ENCODE measurements at places on chromosomes 12 and 14.

DNA sequence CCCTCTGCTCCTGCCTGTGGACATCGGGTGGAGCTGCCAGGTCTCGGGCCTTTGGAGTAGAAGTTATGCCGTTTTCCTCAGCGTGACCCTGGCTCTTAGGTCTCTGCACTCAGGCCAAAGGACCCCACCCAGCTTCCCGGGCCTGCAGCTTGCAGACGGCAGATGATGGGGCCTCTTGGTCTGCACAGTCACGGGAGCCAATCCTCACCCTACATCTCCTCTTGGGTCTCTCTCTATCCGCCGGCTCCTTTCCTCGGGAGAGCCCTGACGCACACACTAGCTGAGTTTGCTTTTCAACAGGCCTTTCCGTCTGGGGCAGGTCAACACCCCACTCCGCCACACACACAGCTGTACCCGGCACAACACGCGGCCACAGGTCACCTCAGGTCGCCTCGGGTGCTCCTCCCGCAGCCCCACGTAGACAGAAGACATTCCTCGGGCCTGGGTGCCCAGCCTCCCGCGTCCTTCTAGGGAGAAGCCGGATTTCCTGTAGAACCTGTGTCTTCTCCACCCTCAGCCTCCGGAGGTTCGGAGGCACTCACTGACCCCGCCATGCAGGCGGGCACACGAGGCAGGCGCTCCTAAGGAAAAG lies 9.9 kb downstream of the GALNT9 start:
- no peak for DNase-seq

- no peak for DNase-seq
Observed at GRCh38 chr12:45121224-45121623, 70.3 kb upstream of the DBX2 start.

GRCh38 chr14:32800320-32800719 lies 138.4 kb upstream of the NPAS3 start:
- DNase-seq, result no peak

DNA sequence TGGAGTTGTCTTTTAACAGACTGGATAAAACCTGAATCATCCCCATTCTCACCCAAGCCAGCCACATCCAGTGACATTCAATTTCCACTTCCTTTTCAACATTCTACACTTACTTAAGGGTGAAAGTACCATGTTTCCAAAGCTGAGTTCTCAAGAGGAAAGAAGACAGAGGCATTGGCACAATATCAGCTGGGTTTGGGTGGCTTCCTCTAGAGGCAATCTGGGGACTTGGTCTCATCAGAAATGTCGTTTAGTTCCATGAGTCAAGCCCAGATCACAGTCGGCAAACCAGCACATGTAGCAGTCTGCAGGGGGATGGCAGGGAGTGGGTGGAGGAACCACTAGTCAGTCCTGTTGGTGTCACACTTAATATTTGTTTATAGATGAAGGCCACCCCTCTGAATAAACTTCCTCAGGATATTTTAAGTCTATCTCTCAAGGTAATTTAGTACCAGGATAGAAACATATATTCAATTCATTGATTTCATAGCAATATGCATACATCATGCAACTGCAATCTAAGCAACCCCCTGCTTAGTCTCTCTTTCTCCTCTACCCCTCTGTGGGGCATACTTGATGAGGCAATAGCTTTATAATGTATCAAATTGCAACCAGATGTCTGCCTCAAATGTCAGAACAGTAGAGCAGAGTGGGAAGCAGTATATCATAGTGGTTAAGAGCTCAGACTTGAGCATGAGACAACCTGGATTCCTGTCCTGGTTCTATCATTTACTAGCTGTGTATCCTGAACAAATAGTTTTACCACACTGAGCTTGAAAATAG lies 3.0 kb downstream of the SRRM4 start:
- no peak for DNase-seq

- no peak for DNase-seq
Observed at GRCh38 chr12:123617580-123617979, 15.7 kb downstream of the DDX55 start.

DNA sequence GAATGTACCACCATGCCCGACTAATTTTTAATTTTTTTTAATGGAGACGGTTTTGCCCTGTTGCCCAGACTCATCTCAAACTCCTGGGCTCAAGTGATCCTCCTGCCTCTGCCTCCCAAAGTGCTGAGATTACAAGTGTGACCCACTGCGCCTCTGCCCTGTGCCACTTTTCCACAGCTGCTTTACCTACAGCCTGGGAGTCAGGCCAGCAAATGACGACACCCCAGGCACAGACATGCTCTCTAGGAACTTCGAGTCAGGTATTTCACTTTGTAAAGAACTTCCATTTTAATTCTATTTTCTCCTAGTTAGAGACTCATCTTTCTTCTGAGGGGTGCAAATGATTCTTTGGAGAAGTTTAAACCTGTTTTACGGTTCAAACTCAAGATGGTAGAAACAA lies 89.0 kb downstream of the ETV6 start:
- no peak for DNase-seq

- peak; percentile 75 for DNase-seq
Observed at GRCh38 chr12:7935590-7936581, at the start of gene SLC2A3. SLC2A3 (minus strand) TSS chr12:7936187; CDS start chr12:7936034, 153 bp downstream.

GRCh38 chr14:92959761-92960680 lies 37.1 kb downstream of the CHGA start:
- no peak for DNase-seq

DNA sequence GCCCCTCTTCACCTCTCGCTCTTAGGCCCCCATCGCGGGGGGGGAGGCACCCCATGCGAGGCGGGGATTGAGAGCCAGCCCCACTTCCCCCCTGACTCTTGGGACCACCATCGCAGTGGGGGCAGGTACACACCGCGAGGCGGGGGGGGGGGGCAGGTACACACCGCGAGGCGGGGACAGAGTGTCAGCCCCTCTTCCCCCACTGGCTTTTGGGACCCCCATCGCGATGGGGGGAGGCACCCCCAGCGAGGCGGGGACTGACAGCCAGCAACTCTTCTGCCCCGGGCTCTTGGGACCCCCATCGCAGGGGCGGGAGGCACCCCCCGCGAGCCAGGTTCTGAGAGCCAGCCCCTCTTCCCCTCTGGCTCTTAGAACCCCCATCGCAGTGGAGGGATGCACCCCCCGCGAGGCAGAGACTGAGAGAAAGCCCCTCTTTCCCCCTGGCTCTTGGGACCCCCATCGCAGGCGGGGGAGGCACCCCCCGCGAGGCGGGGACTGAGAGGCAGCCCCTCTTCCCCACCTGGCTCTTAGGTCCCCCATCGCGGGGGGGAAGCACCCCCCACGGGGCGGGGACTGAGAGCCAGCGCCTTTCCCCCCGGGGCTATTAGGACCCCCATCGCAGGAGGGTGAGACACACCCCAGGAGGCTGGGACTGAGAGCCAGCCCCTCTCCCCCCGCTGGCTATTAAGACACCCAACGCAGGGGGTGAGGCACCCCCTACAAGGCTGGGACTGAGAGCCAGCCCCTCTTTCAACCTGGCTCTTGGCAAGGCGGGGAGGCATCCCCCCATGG lies 196.5 kb upstream of the PZP start:
- DNase-seq, result no peak

DNA sequence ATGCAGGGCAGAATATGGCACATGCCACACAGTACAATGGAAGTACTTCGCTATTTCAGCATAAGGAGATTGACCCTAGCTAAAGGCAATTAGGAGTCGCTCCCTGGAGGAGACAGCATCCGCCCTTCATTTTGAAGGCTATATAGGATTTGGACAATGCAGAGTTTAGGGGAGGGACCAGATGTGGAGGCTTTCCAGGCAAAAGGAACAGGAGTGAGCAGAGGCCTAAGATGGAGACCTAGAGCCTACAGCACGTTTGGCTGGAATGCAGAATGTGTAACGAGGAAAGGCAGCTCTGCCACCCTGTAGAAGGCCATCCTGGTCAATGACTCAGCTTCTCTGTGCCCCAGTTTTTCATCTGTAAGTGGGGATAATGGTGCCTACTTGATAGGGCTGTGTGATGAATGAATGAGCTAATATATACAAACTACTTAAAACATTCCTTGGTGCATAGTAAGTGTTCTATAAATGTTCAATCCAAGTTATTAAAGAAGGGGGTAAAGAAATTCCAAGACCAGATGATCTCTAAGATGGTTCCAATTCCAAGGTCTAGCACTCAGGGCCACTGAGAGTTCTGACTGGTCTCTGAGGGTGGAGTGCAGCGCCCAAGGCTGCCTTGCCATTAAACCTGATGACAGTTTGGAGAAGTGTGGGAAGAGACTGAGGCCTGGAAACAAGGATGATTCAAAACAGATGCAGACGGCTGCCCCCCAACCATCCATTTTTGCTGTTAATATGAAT lies 54.3 kb upstream of the FRMD6 start:
- no peak for DNase-seq

GRCh38 chr12:124543052-124543589 lies 24.3 kb downstream of the NCOR2 start:
- DNase-seq, result no peak

DNA sequence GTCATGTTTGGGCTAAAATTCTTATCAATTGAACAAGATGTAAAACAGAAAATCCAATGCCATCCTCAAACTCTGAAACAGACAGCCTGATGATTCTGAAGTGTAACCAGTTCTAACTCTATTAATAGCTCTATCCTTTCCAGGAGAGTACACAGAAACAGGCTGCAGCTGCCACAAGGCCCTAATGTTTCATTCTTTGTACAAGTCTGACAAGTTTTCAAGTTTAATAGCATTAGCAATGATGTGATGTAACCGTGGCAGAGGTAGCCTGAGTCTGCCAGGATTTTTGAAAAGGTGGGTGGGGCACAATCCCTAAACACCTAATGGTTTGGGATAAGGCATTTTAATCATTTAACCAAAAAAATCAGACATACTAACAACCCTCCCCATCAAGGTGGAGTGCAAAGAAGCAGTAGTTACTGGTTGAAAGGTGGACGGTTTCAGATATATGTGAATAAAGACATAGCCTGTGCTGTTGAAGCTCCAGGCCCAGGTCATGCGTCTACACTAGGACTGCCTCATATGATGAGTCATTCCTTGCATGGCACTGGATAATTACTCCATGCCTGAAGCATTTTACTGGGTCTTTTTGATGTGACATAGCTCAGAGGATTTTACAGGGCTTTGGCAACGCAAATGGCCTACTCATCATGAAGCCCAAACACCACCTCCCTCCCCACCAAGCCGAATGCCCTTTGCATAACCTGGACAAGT lies 145.1 kb upstream of the GRIP1 start:
- DNase-seq, result no peak

- no peak for DNase-seq
Observed at GRCh38 chr14:45123271-45123670, 11.0 kb downstream of the FKBP3 start.

DNA sequence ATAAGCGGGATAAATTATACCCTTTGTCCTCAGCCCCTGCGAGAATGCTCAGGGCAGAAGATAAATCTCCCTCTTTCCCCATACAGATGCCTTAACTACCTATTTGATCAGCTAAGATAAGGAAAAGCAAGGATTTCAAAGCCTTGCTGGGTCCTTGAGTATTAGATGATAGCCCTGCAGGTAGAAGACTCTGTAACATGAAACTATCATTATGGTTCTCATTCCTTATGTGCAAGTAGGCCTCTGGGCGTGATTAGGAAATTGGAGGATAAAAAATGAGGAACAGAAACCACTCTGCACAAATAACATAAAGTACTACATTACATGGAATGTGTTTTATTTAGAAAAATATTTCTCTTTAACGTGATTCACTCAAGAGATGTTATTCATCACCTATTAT lies 14.5 kb upstream of the WDR89 start:
- DNase-seq, result no peak

- DNase-seq, result no peak
Observed at GRCh38 chr12:14950421-14950820, 11.0 kb downstream of the ARHGDIB start.

GRCh38 chr12:10033783-10034545 lies 3.5 kb downstream of the CLEC9A start:
- no peak for DNase-seq

DNA sequence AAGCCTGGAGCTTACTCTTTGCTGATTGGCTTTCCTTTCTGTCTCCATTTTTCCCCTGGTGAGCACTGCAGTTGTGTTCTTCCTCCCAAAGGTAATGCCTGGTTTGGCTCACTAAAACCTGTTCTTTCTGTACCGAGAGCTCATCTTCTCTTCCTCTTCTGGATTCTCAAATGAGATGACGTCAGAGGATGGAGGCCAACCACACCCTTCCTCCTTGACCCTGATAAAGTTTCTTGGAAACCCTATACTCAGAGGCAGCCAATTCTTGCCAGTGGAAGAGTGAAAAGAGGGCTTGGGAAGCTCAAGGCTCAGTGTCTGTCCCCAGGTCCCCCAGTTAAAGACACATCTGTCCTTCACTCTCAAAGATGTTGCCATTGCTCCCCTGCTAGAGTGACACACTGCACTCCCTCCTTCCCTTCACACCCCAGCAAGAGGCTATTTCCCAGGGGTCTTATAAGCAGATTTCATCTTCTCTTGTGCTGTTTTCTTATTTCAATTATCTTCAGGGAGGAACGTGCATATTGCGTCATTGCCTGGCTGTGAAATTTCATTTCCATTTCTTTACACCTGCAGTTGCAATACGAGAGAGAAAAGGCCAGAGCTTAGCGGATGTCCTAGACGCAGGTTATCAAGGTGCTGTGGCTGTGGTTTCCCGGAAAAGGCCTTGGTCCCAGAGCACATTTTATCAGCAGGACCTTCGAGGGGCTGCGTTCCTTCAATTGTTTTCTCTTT lies 27.3 kb downstream of the NTF3 start:
- no peak for DNase-seq

GRCh38 chr12:72432037-72432604 lies 160.0 kb downstream of the TRHDE start:
- no peak for DNase-seq

DNA sequence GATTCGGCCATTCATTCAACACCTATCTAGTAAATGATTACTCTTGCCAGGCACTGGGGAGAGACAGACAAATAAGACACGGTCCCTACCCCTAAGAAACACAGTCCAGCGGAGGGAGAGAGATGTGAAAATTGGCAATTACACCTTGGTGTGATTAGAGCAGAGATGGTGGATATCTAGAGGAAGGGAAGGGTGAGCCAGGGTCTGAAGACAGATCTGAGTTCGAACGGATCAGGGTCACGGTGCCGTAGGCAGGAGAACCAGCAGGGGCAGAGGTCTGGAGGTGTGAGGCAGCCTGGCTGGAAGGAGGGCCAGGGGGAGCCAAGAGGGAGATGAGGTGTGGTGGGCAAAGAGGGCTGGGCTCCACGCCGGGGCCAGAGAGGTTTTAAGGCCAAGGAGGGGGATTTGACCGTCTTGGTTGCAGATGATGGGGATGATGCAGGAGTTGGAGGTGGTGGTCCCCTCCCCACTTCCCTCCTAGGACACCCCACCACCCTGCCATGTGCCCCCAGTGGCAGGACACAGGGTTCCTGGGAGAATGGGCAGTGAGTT lies 27.1 kb downstream of the FAM222A start:
- DNase-seq, result no peak

GRCh38 chr14:101177301-101177971 lies 273.9 kb upstream of the RTL1 start:
- DNase-seq, result no peak

- DNase-seq, result no peak
Observed at GRCh38 chr12:108972358-108972757, 48.5 kb downstream of the SVOP start.

- no peak for DNase-seq
Observed at GRCh38 chr12:132248453-132249167, 80.8 kb downstream of the GALNT9 start.

Data from stimulated activated CD4-positive, alpha-beta T cell treated with anti-CD3 and anti-CD28 coated beads, Interleukin-2, amount 100 ng/mL, for 4 hours (primary cell).